NCI-H2081 treated with DMSO at 0.1 percent for 48 hours (cell line): ENCODE measurements at places on chromosomes 3 and 15.
A peak's percentile ranks its signal among the peaks of the same experiment; 100 is the strongest.

DNA sequence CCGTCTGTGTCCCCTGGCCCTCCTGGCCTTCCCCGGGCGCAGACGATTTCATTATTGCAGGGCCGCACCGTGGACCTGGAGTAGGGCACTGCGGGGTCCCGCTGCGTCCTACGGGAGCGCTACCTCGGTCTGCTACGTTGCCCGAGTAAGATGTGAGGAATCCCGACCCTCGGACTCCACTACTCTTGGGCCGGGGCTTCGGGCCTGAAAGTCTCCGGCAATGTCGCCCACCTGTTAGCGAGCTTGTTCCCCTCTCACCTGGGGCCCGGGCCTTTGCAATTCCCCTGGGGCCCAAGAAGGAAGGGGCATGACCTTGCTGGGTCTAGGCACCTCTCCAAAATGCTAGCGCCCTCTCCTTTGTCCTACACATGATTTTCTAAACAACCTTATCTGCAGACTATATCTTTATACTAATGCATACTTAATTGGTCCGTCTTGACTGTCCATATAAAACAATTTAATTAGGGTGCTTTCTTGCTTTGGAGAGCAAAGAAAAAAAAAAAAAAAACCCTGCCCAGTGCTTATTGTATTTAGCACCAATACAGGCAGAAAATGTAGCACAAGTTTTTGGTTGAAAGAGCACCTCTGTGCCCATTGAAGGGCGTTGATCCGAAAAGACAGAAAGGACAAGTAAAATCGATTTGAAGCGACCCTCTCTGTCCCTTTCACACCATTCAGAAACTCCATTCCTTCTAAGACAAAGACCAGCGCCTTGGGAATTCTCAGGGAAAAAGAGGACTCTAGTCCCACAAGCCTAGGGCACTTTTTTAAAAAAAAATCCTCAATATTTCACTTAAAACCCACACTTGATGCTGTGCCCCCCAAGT is 7.0 kb upstream of the NR2F2 start:
- DNase-seq, result no peak

- DNase-seq, result no peak
Observed at GRCh38 chr15:37877851-37878741, 56.3 kb upstream of the TMCO5A start.

GRCh38 chr15:31456354-31457060 is 129.9 kb downstream of the KLF13 start:
- DNase-seq, result no peak

- no peak for DNase-seq
Observed at GRCh38 chr3:56874269-56874668, 72.5 kb upstream of the ARHGEF3 start.

DNA sequence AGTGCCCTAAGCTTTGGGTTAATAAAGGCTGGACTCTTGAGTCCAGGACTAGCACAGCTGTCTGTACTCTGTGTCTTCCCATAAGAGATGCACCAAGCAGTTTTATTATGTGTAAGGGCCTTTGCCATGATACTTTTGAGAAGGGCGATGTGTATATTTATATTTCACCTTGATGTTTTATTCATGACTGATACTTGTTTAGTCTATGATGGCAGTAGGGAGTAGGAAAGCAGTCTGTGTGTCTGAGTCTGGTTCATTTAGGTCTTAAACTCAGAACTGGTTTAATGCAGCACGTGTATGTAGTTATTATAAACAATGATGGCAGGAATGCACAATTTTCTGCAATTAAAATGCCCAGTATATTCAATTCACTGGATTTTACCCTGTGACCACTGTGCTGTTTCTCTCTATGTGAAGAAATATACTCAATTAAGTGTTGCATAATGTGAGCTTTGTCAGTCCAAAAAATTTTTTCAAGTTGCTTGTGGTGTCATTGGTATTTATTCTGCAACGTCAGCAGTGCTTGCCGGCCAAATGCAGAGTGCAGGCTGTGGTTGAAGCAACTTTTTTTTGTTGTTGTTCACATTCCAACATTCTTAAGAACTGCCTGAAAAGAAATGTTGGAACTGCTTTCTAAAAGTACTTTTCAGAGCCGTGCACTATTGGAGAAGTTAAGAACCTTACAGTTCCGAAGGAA is 423.7 kb upstream of the SEMA6D start:
- DNase-seq, result no peak

GRCh38 chr15:77744398-77744797 is 111.7 kb upstream of the LINGO1 start:
- no peak for DNase-seq

DNA sequence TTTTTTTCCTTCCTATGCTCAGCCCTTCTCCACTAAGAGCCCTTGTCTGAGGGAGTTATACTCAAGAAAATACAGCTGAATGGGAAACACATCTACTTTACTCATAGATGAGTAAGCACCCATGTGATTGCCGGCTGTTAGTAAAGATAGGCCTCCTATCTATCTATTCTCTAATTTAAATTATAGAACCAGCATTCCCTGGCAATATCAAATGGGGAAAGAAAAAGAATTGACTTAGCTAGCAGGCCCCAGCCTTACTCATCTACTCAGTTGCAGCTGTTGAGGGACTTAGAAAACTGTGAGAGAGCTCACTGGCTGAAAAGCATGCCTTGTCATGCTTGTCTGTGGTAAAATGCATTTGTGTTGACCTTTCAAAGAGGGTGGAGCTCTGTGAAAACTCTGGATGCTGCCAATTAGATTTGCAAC is 116.9 kb upstream of the LRRFIP2 start:
- no peak for DNase-seq

DNA sequence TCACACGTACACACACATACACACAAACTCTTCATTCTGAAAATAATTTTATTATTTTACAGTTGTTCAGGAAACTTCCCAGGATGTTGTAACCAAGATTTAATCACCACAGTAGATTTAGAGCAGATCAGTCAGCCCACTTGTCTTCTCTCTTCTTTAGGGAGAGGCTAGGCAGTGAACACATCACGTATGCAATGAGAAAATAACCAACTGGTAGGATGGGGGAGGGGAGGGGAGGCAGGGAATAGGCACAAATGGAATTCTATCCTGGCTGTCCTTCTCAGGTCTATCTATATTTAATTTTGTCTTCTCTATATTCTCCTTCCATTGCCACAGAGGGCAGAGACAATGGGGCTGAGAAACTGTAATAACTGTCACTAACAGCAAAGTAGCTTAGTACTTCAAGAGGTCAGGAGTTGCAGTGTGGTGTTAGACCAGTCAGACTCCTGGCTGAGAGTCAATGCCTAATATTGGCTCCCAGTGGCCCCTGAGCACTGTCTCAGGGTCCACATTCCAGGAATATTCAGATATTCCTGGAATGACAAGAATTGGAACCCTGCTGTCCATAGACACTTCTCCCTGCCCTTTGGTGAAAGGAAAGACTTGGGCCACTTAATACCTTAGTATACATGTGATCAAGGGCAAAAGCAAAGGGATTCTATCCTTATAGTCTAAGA is 2.6 kb upstream of the HCLS1 start:
- DNase-seq, result no peak

DNA sequence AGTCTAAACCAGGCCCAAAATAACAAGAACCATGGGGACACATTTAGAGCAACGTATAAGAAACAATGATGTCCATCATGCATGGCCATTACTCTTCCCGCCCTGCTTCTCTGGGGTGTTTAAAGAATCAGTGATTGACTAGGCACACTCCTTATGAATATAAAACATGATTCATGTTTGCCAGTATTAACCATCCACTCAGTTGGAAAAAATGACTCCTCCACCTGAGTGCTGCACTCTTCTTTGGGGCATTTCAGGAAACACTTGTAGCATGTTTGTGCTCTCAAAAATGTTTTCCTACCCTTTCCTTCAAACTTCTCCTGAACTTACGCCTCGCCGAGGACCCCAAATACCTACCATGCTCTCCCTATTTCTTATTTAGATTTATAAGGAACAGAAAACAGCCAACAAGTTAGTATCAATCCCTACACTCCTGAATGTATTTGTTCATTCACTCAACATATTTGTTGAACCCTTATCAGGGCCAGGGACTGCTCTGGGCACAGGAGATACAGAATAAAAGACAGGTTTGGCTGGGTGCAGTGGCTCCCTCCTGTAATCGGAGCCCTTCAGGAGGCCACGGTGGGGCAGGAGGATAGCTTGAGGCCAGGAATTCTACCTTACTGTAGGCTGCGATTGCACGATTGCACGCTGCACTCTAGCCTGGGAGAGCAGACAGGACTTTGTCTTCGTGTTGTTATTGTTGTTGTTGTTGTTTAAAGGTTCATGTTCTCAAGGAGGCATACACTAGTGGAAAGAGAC is 137.0 kb downstream of the TMCO5A start:
- DNase-seq, result no peak

GRCh38 chr3:73868688-73869315 is 244.1 kb upstream of the PDZRN3 start:
- DNase-seq, result peak; percentile 5

- DNase-seq, result peak; percentile 29
Observed at GRCh38 chr3:177777699-177778098, 580.4 kb upstream of the TBL1XR1 start.

DNA sequence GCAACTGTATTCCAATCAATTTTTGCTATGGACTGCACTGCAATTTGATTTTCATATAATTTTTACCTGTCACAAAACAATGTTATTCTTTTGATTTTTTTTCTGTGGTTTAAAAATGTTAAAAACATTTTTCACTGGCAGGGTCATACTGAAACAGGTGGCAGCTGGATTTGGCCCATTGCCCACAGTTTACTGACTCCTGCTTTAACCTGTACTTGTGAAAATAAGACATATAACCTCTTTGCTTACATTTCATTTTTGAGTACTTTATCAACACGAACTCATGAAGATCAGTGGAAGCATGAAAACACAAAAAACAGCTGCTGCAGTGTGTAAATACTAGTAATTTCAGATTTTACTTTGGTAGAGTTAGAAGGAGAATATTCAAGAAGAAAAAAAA is 313.1 kb downstream of the WDR72 start:
- no peak for DNase-seq

DNA sequence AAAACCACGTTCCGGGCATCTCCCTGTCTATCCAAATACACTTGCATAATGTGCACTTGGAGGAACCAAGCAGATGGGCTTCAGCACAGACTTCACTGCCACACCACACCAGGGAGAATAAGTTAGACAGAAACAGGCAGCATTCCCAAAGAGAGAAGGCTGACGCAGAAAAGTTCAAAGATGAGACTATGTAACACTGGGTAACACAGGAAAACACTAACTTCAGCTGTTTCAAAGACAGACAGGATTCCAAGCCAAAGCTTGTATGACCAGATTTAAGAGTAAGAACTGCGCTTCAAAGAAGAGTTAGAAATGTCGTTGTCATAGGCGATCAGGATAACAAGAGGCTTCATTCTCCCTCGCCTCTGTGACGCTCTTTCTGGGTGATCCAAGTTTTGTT is 19.9 kb downstream of the SLC51A start:
- DNase-seq, result no peak

DNA sequence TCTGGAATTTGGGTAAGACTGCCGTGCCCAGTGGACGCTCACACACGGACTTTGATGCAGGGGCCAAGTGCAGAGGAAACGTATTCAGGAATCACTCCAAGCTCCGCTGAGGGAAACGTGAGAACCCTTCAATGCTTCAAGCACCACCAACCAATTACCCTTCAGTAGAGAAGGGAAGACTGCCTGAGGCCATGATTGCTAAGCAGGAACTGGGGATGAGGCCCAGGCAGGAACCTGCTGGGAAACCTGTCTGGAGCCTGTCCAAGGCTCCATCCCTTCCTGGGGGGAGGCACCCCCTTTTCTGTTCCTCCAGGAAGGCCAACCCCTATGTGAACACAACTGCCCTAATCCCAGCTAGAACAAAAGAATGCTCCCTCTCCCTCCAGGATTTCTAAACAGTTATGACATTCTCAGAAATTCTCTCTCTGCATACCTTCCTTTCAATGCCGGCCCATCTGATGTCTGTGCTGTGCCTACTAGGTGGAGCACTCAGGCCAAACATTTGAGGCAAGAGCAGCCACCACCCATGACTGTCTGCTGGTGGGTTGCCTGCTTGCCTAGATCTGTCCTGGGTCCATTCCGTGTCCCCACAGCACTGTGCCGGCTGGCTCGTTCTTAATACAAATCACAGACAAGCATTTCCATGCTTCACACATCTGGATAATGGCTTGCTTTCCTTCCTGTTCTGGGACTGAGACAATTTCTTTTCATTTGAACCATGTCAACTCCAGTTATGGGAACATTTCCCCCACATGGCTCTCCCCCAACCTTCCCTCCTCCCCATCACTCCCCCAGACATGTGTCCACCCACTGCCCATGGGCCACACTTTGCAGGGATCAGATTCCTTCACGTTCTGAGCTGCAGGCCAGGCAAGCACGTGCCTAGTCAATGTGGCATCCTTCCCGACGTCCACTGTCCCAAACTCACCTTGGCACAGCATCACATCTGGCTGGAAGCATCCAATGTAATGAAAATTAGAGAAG is 149.4 kb downstream of the ADAMTS17 start:
- peak; percentile 20 for DNase-seq

DNA sequence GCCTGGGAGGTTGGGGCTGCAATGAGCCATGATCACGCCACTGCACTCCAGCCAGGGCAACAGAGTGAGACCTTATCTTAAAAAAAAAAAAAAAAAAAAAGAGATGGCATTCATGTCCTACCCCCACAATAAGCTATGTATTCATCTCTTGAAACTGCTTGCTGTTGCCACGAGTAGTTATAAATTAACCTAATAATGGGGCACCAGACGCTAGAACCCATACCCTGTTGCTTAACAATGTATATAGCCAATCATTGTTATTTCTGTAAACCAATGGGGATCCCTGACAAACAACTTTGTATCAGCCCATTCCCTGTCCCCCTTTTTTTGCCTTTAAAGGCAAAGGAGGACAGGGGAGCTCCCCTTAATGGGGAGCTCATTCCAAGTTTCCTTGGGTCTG is 2.8 kb upstream of the LACTB start:
- no peak for DNase-seq

DNA sequence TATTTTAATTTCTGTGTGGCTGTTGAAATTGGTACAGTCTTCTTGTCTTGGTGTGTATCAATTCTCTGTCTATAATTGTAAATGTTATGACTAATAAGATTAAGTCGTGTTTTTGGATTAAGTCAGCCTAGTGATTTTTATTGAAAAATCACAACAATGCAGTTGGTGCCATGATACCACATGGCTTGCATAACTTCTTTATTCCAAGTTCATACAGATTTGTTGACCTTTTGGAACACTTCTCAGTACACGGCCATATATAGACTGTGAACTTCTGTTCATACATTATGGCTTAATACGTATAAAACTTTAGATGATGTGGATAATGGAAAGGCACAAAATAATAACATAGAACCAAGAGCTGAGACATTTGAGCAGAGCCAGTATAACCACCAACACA is 121.2 kb upstream of the NAALADL2 start:
- DNase-seq, result no peak
